ENCODE measurements at places on chromosomes 4 and X.

- no peak for DNase-seq
These were observed 25.2 kb upstream of the PRSS48 start for GRCh38 chr4:151251603-151252304.

DNA sequence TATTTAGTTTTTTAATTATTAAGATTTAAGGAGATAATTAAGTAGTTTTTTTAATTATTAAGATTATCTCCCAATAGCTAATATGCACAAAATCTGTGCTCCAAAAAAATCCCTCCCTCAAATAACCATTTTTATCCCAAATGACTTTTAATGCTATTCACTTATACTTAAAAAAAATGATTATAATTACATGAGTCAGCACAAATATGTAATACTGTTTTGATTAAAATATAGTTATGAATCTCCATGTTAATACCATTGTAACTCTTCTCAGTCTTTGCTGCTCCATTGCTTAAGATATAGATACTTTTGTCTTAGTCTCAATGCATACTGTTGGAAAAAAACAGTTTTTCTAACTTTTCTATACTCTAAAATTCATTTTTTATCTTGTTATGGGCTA is 1121.1 kb upstream of the ADGRL3 start:
- no peak for DNase-seq

DNA sequence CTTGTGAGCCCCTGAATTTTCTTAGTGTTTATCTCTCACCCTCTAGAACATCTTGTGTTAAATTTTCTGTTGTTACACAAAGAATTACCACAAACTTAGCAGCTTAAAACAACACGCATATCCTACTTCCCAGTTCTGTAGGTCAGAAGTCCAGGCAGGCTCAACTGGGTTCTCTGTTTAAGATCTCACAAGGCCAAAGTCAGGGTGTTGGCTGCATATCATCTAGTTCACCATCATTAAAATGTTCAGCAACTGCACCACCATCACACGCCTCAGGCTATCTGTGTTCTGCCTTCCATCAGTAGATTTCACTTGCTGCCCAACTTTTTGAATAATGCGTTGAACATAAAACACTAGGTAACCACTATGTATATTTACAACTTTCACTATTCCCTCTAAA is 130.5 kb downstream of the PARM1 start:
- DNase-seq = no peak

- DNase-seq = no peak
These were observed 89.3 kb upstream of the NKX1-1 start for GRCh38 chr4:1495416-1496115.

- DNase-seq = no peak
These were observed 10.5 kb upstream of the RTL5 start for GRCh38 chrX:72142094-72142793.

DNA sequence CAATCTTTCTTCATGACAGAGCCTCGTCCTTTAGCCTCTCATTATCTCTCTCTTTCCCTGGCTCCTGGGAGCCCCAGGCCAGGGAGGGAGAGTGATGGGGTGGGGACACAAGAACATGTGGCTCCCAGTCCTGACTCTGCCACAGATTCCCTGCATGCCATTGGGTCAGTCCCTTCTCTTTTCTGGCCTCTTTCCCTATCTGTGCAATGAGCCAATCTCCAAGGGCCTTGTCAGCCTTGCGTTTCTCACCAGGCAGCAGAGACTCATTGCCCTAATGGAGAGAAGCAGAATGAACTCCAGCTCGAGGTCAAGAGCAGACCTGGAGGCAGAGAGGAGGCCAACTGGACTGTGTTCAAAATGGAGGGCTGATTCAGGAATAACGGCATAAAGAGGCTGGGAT is 38.4 kb upstream of the PJA1 start:
- DNase-seq = no peak

- no peak for DNase-seq
These were observed 402.7 kb upstream of the TEX13C start for GRCh38 chrX:124917011-124917410.

DNA sequence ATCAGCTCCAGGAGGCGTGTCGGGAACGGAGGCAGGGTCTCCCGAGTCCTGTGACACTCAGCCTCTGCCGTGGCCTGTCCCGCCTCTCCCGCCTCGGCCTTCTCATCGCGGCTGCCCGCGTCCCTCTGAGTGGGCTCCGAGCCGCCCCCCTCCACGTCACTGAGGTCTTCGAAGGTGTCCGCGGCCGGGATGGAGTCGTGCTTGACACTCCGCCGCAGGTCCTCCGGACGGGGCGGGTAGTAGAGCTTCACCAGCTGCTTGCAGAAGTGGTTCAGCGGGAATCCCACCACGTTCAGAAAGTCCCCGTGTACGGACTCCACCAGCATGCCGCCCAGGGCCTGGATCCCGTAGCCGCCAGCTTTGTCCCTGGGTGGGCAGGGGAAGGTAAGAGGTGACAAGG is 25.0 kb downstream of the ASMTL start:
- DNase-seq = no peak

GRCh38 chr4:56575820-56576429 is 70.3 kb downstream of the ARL9 start:
- DNase-seq = no peak

DNA sequence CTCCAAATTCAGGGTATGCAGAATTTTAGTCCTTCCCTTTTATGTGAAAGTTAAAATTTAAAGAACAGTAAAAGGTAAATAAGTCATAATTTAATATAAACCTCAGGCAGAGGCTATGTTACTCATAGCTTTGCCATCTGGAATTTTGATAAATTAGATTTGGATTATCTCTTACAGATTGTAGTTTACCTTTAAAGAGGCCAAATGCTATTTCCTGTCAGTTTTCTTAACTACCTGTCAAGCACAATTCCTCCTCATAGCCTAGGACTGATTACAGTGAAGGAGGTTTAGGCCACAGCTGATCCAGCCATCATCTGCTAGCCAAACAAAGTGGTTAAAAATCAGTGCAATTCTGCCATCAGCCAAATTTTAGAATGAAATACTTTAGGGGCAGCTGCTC is 128.1 kb downstream of the MFAP3L start:
- no peak for DNase-seq

- DNase-seq = no peak
These were observed 42.3 kb downstream of the NIPAL1 start for GRCh38 chr4:48058617-48059530.

GRCh38 chr4:149825336-149825735 is 9.7 kb upstream of the IQCM start:
- DNase-seq = no peak

DNA sequence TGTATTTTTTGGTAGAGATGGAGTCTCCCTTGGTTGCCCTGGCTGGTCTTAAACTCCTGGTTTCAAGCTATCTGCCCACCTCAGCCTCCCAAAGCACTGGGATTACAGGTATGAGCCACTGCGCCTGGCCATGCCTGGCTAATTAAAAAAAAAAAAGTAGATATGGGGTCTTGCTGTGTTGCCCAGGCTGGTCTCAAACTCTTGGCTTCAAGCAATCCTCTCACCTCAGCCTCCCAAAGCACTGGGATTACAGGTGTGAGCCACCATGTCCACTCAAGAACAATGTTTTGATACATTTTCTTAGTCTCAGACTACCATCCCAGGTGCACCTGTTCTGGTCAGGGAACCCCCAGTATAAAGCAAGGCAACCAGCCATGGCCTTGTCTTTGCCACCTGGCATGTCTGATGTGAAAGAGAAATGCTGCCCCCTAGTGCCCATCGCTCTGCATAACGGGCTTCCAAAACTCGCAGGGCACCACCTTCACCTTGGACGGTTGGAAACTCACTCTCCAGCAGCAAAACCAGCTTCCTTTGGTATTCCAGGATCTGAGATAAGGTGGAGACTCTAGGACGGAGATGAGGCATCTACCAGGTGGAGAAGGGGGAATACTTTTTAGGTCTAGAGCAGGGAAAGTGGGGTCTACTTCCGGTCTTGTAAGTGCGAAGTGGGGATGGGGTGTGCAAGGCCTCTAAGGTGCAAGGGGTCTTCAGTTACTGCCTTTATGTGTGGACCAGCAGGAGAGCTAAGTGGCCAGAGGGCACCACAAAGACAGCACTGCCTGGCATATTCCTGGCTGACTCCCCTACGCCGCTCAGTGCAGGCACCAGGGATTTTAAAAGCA is 47.7 kb upstream of the AFAP1 start:
- DNase-seq = peak; percentile 67

GRCh38 chrX:119693996-119694451 is 1.1 kb upstream of the SEPTIN6 start:
- no peak for DNase-seq

GRCh38 chr4:81522711-81523110 is 51.0 kb upstream of the RASGEF1B start:
- DNase-seq = no peak

DNA sequence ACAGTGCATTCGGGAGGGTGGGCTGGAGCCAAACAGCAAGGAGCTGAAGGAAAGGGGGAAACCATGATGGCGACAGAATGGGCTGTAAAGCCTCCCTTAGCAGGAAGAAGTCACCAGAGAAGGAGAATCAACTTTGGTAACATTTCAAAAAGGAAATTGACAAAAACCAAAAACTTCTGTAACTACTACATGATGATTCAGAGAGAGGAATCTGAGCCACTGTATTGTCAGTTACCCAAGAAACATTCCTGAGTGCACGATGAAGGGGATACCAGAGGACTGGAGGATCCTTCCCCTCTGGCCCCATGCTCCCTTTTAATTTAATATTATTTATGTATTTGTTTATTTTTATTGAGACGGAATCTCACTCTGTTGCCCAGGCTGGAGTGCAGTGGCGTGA is 26.3 kb downstream of the PDHA1 start:
- DNase-seq = no peak

GRCh38 chrX:45709381-45709780 is 508.7 kb upstream of the DIPK2B start:
- no peak for DNase-seq

DNA sequence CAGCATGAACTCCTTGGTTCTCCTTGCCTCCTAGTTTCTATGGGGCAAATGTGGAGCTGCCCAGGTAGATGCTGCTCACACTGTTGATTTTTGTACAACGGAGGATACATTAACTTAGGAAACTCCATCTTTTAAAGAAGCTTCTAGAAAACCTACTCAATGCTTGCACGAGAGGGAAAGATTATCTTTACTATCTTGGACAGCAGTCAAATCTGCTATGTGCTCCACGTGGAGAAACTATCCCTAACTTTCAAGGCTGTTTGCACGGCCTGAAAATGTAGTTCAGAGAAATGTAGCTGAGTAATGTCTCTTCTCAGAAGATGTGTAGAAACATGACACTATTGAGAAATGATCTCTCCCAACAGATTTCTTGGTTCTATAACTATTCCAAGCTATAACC is 1530.9 kb upstream of the PABPC4L start:
- no peak for DNase-seq

GRCh38 chrX:111123606-111124179 is 27.7 kb downstream of the PAK3 start:
- no peak for DNase-seq

DNA sequence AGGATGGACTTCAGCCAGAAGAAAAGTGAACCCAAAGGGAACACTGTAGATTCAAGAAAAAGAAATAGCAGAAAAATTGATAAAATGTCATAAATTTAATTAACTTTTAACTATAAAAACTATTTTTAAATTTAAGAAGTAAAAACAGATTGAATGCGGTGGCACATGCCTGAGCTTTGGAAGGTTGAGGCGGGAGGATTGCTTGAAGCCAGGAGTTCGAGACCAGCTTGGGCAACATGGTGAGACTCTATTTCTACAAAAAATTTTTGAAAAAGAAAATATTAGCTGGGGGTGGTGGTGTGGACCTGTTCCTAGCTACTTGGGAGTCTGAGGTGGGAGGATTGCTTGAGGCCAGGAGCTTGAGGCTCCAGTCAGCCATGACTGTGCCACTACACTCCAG is 3.0 kb downstream of the FAM184B start:
- no peak for DNase-seq

DNA sequence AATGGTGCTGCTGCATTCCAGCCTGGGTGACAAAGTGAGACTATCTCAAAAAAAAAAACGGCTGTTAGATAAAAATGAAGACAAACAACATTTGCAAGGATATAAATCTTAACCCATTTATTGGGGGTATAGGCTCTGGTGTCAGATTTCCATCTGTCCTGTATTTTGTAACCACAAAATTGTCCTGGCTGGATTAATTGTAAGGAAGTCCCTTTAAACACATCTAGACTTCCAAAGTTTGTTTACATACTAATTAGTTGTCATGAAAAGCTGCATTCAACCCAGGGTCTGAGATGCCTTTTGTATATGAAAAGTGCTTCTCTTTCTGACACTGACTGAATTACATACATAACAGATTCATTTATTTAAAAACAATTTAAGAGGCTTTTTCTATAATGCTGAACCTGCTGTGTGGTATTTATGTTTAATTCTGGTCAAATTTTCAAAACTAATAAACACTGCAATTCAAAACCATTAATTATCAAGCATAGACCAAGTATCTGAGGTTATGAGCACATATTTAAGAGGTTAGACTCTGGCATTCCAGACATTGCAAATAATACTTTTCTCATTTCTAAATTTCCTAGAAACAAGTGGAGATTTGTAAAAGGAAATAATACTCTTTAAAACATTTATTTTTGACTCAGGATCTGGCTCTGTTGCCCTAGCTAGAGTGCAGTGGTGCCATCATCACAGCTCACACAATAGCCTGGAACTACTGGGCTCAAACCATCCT is 17.5 kb upstream of the UGDH start:
- no peak for DNase-seq

GRCh38 chr4:181822005-181822375 is 421.2 kb upstream of the TENM3 start:
- no peak for DNase-seq

DNA sequence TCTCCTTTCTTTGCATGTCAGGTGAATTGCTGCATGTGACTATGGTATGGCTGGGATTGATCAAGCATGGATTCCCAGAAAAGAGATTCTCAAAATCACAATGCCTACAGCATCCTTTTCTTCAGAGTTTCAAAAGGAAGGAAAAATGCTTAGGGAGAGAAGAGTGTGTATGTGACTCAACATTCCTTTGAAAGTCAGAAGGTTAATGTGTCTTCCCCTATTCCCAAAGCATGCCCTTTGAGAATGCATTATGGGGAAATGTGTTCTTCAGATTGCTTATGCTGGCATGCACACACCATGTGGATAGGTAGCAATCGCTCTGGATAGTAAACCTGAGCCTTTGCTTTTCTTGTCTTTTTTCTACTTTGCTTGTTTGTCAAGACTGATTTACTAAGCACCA is 78.5 kb downstream of the ELOVL6 start:
- no peak for DNase-seq

- peak; percentile 93 for DNase-seq
These were observed at the start of gene CASK for GRCh38 chrX:41923211-41923977. Gene CASK (minus strand): TSS chrX:41923554. CDS start chrX:41922988, 566 bp downstream.

DNA sequence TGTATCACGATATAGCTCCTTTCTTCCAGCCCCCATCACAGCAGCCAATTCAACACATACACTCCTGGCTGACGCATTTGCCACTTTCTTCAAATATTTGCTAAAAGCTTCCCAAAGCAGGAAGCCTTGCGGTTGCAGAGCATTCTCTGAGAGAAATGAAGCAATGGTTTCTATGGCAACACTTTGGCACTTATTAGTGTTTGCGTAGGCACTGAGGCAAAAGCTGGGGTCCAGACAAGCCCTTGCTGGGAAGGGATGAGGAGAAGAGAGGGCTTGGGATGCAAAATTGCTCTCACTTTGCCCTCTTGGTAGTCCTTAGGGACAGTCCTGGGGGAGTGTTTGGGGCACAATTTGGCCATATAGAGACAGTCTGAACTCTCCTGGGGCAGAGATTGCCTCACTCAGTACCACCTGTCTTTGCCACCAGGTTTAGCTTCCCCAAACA is 55.0 kb upstream of the PAK3 start:
- no peak for DNase-seq

All from DND-41 (cell line).